Stimulated activated CD8-positive, alpha-beta memory T cell treated with anti-CD3 and anti-CD28 coated beads, Interleukin-2, amount 100 ng/mL, for 1 hour (primary cell): ENCODE measurements at places on chromosomes 11 and 22.

DNA sequence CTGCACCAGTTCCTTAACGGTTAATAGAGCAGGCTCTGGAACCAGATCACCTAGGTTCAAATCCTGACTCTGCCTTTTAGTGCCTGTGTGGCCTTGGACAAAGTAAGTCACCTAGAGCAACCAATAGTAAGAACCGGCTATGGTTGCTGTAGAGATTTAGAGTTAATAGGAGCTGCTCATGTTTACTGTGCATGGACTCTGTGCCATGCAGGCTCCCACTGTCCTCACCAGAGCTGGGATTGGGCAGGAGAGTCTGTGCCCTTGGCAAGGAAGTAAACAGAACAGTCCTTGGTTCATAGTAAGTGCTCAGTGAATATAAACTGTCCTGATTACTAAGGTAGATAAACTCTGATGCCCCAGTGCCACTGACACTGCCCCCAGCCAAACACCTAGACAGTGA, 1.4 kb upstream of the TP53I11 start:
- DNase-seq, result no peak

GRCh38 chr11:121472312-121472711, 19.5 kb upstream of the SORL1-AS1 start:
- DNase-seq, result no peak

GRCh38 chr11:116386118-116386699, 386.6 kb downstream of the BUD13 start:
- DNase-seq, result no peak

GRCh38 chr11:27705873-27706820, 5.9 kb upstream of the BDNF start:
- DNase-seq, result no peak

GRCh38 chr11:23866641-23867040, 630.2 kb upstream of the LUZP2 start:
- DNase-seq, result no peak

GRCh38 chr11:35099278-35100012, 39.5 kb upstream of the CD44 start:
- DNase-seq, result no peak

DNA sequence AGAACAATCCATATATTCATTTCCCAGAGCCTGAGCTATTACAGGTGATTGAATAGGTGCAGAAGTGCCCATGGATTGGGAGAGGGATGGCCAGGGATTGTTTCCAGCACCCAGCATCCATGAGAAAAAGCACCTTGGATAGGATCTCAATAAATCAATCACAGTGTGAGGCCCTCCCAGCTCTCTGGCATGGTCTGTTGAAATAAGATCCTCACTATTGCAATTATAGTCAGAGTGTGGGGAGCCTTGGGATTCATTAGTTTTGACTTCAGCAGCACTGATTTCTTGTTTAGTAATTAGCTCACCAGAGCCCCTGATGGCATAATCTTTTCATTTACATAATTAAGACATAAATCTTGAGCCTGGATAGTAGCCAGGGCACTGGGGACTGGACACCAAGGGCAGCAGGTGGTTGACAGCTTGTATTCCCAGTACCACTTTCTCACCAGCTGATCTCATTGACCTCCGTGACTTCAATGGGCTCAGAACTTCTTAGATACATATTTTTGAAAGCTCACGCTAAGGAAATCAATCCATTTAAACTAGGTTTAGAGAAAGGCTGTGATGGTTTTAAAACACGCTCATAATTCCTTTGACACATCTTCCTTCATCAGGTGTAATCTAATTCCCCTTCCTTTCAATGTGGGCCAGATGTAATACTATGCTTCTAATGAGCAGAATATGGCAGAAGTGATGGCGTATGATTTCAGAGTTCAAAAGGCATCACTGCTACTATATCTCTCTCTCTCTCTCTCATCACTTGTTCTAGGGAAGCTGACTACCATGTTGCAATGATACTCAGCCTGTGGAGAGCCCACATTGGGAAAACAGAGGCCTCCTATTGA, 22.1 kb upstream of the DRD2 start:
- DNase-seq, result no peak

DNA sequence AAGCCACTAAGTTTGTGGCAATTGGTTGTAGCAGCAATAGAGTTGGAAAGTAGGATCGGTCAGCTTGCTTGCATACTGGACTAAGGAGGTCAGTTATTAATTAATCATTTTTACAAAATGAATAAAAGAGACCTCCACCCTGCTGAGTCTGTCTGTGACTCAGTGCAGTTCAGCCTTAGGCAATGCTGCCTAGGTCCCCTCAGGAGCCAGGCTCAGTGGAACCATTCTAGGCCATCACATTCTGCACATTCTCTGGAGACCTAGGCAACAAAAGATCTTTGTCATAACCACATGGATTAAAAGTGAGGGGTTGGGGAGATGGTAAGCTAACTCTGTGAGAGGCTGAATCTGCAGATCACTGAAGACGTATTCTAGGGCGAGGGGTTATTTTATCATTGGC, 178.7 kb upstream of the CADM1 start:
- DNase-seq, result no peak
